Fibroblast of the conjunctiva (primary cell): ENCODE measurements at places on chromosomes 4 and X.

- DNase-seq, result no peak
These were observed 25.0 kb upstream of the BCORL1 start for GRCh38 chrX:129957241-129958082.

DNA sequence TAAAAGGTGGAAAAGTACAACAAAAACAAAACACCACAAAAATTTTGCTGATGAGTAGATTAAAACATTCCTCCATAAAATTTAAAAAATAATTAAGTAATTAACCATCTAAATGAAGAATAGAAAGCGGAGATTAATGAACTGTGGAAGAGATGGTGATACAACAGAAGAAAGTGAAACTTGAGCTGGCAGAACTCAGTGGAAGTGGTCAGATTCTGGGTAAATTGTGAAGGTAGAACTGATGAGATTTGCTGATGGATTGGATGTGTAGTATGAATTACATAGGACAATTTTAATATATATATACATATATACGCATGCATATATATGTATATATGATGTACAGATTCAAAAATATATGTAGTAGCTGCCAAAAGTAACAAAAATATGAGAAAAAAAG lies 73.9 kb downstream of the AMOT start:
- DNase-seq, result no peak

- DNase-seq, result no peak
These were observed 44.8 kb downstream of the SHOX start for GRCh38 chrX:675279-675954.

DNA sequence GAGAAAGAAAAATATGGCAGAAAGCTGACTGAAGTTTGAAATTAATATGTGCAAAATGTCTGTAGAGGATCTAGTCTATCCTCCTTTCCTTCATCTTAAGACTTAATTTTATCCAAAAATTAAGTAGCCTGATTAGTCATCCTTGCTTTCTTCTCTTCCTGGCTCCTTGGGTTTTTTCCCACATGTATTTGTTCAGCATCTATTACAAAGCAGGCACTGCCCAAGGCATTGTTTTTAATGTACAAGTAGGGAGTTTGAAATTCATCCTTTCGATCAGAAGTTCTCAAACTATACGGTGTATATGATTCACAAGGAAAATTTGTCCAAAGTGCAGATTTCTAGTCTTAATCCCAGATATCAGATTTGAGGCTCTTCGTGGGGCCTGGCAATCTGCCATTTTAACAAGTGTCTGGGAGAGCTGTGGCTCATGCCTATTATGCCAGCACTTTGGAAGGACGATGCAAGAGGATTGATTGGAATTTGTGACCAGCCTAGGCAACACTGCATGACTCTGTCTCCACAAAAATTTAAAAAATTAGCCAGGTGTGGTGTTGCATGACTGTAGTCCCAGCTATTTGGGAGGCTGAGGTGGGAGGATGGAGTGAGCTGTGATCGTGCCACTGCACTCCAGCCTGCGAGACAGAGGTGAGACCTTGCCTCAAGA lies 19.4 kb upstream of the YTHDC1 start:
- no peak for DNase-seq

DNA sequence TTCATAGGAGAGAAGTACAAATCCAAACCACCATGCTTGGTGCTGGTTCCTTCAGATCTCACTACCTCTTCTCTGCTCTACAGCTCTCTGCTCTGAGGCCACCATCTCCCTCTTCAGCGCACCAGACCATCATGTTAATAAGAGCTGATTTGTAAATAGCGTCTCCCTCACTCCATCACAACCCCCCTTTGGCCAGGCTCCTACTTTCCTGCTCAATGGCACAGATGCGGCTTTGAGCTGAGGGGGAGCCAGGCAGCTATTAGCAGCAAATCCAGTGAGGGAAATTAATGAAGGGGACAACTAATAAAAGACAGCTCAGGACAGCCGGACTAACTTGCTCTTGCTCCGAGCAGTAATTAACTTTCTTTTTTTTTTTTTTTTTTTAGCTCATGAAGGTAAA lies 13.1 kb downstream of the NEUROG2 start:
- DNase-seq, result no peak

GRCh38 chr4:124288706-124289486 lies 423.6 kb downstream of the ANKRD50 start:
- DNase-seq, result no peak

- DNase-seq, result no peak
These were observed 166.4 kb upstream of the FAT1 start for GRCh38 chr4:186889876-186890643.

DNA sequence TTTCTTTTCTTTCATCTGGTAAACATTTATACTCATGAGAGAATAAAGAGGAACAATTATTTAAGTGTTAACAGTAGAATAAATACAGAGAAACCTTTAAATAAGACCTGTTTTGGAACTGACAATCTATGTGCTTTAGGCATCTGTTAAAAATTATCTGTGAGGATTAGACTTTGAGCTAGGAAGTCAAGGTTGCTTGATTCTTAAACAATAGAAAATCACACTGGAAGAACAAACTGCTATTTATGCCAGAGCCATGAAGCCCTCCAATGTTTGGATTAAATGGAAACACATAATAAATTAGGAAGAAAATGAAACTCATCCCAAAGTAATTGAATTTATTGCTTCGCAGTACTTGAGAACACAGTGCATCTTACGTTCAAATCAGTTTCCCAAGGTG lies 207.2 kb upstream of the NPY2R start:
- no peak for DNase-seq

GRCh38 chr4:163660636-163661035 lies 166.1 kb downstream of the TMA16 start:
- DNase-seq, result no peak

DNA sequence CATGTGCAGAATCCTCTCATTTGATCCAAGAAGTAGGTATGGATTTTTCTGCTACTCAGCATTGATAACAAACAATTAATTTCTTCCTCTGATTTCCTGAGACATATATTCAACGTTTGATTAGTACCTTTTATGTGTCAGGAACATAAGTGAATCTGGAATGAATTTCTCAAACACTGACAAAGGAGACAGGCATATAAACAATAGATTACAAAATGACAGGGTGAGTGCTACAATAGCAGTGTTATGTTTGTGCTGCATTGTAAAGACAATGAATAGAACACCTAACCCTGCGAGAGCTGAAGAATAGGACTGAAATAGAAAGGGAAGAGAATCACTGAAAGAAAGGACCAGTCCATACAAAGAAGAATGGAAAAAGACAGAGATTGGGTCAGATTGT lies 52.9 kb downstream of the ARHGAP24 start:
- DNase-seq, result no peak

GRCh38 chrX:102832661-102833060 lies 104.4 kb upstream of the RAB40AL start:
- DNase-seq, result peak; percentile 36

GRCh38 chrX:139725720-139726119 lies 17.8 kb upstream of the MCF2 start:
- DNase-seq, result no peak

GRCh38 chr4:147709999-147710398 lies 21.9 kb upstream of the ARHGAP10 start:
- no peak for DNase-seq

- DNase-seq, result no peak
These were observed 76.0 kb downstream of the TEX13C start for GRCh38 chrX:125395626-125396025.

DNA sequence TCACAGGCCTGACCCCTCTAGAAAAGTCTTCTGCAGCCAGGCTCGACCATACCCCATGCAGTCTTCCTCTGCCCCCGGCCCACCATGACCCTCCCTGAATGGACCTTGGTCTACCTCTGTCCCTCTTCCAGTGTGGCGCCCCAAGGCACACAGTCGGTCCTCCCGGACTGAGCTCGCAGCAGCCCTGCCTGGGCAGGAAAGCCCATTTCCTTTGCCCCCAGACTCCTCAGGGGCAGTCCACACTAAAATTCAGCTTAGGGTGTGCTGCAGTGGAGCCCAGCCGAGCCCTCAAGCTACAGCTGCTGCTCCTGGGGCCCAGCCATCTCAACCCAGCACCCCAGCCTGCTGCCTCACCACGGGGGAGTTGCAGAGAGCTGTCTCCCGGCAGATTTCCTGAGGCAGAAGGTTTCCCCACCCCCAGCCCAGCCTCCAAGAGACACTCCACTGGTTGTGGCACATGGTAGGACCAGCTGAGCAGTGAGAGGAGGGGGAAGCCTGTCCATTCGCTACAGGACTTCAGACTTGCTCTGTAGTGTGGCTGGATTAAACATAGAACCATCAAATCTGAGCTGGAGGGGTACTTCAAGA lies 37.5 kb upstream of the IQSEC2 start:
- no peak for DNase-seq

- no peak for DNase-seq
These were observed 99.1 kb downstream of the USP9X start for GRCh38 chrX:41184312-41184711.

DNA sequence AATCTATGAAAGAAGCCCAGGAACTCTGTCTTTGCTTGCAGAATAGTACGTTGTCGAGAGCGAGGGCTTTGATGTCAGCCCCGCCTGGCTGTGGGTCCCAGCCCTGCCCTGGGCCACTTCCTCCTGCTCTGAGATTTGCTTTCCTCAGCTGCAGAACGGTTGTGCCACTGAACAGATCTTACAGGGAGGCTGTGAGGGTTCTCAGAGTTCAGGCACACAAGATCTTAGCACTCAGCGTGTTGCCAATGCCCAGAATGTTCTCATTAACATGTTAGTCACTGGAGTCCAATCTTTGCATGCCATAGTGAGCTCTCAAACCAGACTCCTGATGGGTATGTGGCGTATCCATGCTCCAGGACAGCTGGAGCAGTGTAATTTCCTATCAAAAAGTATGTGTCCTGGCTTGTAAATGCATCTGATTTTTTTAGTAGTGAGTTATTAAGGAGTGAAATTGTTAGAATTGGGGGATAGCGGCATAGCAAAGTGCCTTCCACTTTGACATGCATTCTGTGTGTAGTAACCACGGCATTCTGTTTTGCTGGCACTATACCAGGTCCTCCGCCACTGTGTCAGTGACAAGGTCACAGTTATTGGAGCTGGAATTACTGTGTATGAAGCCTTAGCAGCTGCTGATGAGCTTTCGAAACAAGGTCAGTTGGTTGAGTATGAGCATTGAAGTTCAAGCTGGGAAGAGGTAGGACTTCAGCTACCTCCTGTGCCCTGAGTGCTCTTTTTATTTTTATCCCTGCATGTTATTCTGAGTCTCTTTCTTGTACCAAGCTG lies 31.6 kb downstream of the TKTL1 start:
- no peak for DNase-seq

DNA sequence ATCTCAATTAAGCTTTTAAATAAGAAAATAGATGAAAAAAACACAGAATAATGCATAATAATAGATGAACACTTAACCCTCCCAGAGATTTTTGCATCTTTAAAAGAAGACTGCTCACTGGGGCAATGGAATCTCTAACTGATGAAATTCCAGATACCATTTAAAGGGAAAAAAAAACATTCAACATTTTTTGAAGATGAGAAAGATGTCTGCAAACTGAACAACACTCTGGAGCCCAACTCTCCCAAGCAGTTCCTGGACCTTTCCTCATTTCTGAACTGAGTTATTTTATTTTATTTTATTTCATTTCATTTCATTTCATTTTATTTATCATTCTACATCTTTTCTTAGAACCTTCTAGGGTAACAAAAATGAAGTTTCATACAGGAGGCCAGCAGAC lies 90.7 kb downstream of the CORIN start:
- no peak for DNase-seq

DNA sequence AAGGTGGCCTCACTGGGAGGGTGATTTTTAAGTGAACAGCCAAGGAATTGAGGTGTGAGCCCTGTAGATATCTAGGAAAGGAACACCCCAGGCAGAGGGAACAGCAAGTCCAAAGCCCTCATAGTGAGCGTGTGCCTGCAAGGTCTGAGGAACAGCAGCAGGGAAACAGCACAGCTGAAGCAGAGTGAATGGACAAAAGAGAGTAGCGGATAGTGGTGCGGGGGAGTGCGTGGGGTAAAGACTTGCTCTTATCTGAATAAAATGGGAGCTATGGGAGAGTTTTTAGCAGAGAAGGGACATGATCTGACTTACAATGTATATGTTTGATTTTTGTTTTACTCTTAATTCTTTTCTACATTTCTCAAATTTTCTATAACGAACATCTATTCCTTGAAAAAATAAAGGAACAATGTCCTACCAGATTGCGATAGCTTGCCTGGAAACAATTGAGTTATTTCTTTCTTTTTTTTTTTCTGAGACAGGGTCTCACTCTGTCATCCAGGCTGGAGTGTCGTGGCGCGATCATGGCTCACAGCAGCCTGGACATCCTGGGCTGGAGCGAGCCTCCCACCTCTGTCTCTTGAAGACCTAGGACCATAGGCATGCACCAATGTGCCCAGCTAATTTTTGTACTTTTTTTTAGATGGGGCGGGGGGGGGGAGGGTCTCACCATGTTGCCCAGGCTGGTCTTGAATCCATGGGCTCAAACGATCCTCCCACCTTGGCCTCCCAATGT lies 19.5 kb upstream of the HADH start:
- DNase-seq, result no peak

DNA sequence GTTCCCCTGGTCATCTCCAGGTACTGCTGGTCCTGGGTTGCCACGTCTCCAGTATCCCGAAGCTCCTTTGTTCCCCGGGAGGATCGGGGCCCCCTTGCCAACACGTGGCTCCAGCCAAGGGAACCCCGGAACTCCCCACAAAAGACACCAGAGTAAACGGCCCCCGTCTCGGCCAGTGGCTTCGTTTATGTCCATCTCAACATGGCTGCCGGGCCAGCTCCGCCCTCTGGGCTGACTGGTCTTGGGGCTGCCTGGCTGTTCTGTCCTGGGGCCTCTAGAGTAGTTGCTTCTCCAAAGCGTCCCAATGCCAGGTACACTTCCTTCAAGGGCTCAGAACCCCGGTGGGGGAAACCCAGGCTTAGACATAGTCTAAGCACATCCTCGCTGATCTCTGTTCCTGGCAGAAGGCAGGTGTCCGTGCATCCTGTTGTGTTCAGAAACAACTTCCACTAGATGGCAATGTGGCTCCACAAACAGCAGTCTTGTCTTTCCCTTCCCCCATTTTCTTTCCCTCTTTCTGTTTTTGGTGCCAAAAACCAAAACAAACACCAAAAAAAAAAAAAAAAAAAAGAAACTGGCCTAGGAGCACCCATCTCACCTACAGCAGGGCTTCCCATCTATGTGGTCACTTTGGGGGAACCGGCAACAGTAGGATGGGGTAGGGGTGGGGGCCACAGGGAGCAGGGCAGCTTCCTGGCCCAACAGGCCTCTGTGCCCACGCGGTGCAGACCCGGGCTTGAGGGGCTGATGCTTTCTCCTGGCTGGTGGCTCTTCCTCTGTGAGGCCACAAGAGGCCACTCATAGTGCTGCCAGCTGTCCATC lies 35.3 kb downstream of the NBDY start:
- peak; percentile 88 for DNase-seq

DNA sequence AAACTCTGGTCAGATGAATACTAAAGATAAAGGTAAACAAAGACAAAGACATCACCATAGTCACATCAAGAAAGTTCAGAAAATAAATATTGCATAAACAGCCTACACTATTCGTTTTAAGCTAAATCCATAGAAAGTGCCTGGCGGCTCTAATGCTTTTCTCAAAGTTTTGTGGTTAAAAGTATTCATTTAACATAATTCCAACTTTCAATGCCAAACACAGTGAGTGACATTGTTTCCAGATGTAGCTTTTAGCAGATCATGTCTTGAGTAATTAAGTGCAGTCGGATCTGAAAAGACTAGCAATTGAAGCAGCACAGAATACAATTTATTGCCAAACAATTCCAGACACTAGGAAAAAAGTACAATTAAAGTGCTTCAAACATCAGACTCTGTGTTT lies 287.1 kb upstream of the ADGRL3 start:
- DNase-seq, result peak; percentile 23
